Right renal pelvis (tissue), 4 donors: ENCODE measurements at places on chromosomes 3 and 15.

GRCh38 chr15:97013491-97013890, 683.0 kb downstream of the NR2F2 start:
- no peak for DNase-seq

- no peak for DNase-seq
Measured at GRCh38 chr15:82890995-82891390, 61.5 kb downstream of the HOMER2 start.

- peak; percentile 60 for DNase-seq
Measured at GRCh38 chr3:146390957-146391356, 78.4 kb downstream of the PLSCR2 start.

DNA sequence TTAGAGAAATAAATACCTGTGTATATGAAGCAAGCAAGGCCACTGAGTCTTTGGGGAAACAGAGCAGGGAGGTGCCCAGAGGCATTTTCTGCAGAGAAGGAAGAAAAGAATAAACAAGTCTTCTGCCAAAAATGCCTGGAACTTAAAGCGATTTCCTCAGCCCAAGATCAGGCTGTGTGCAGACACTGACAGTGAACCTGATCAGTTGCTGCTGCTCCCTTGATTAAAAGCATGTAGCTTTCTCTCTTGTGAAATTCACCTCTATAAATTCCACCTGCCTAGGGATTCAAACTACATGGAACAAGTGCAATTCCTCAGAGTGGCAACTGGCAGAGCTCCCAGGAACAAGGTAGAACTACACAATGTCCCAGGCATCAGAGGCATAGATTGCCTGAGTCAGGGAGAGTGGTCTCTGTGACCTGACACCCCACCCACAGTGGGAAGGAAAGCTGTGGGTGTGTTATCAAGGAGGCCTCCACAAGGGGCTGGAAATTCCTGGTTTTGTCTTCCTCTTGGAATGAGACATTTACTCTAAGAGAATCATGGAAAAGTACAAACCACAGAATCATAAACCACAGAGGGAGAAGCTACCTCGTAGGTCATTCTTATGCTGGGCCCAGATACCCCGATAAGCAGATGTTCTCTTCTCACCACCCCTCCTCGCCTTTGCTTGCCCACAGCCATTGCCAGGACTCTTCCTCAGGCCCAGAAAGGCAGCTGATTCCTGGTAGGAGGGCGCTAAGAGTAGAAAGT, 1.8 kb upstream of the ZBTB38 start:
- DNase-seq: no peak

GRCh38 chr15:81744364-81744763, 301.5 kb downstream of the MEX3B start:
- DNase-seq: no peak

GRCh38 chr3:157248590-157249422, 88.9 kb upstream of the CCNL1 start:
- DNase-seq: no peak

DNA sequence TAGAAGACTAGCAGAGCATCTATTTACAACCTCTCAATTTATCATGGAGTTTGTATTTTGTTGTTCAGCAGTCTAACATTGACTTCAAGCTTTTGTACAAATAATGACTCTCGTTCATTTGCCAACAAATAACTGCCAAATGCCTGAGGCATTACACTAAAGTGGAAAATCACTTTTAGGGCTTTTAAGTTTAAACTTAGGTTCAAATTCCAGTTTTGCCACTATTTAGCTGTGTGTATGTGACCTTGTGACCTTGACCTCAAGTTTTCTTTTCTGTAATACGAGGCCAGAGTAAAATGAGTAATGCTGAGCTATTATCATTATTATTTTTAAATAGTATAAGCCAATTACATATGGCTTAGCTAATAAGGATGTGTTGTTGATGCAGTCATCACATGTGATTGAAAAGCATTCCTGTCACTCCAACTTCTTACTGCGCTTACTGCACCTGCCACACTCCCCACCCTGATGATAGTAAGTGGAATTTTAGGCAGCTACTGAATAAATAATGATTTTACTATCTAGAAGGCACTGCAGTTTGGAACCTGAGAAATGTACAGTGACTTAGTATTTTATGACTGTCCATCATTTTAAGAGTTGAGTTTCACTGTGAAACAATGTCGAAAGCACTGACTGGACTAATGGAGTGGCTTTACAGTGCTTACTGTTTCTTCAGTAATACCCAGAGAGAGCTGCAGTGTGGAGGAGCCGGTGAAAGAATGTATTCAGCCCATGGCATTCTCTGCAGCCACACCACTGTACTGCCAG, 16.3 kb downstream of the ARL8B start:
- DNase-seq: no peak

DNA sequence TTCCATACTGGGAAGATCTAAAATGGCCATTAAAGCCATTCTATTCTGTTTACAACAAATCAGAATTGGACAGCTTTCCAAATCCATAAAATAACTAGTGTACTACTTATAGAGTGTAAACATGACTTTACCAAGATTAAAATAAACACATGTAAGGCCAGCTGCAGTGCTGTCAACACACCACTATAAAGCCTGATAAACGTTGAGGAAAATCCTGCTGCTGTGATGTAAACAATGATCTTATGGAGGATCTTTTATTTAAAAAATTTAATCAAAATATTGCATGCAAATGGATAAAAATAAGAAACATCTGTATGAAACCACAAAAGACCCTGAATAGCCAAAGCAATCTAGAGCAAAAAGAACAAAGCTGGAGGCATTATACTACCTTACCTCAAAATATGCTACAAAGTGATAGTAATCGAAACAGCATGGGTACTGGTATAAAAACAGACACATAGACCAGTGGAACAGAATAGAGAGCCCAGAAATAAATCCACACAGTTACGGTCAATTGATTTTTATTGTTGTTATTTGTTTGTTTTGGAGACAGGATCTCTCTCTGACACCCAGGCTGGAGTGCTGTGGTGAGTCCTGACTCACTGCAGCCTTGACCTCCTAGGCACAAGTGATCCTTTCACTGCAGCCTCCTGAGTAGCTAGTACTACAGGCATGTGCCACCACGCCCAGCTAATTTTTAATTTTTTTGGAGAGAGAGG, 428.8 kb upstream of the C2CD4B start:
- no peak for DNase-seq
